ENCODE measurements at places on chromosomes 2 and 18.

- DNase-seq, result no peak
Measured at GRCh38 chr18:64882896-64883295, 734.0 kb upstream of the LINC00305 start.

DNA sequence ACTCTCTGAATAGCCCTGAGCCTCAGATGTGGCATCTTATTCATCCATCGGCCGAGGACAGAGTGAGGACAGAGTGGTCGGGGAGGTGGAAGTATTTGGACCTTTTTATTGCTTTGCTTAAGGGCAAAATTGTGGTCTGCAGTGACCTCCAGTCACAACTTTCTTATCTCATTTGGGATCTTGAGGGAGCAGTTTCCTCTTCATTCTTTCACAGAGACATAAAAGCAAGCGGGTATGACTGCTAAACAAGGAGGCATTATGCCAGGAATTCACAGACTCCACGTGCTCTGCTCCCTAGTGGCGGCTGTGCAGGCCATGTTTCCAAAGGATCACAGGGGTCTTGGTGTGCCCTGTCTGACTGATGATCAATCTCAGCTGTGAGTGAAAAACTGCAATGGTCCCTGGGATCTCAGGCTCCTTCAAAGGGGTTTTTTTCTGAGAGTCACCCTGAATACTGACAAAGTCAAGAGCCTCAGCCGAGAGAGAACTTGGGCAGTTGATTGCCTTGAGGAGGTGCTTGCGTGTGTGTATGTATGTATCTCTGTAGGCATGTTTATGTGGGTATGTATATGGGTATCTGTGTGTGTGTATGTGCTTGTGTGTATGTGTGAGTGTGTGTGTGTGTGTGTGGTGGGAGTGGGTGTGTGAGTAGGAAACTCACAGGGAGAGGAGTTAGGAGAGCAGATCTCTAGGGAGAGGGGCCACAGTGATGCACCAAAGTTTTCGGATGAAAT, 47.7 kb downstream of the RAPGEF4 start:
- no peak for DNase-seq

DNA sequence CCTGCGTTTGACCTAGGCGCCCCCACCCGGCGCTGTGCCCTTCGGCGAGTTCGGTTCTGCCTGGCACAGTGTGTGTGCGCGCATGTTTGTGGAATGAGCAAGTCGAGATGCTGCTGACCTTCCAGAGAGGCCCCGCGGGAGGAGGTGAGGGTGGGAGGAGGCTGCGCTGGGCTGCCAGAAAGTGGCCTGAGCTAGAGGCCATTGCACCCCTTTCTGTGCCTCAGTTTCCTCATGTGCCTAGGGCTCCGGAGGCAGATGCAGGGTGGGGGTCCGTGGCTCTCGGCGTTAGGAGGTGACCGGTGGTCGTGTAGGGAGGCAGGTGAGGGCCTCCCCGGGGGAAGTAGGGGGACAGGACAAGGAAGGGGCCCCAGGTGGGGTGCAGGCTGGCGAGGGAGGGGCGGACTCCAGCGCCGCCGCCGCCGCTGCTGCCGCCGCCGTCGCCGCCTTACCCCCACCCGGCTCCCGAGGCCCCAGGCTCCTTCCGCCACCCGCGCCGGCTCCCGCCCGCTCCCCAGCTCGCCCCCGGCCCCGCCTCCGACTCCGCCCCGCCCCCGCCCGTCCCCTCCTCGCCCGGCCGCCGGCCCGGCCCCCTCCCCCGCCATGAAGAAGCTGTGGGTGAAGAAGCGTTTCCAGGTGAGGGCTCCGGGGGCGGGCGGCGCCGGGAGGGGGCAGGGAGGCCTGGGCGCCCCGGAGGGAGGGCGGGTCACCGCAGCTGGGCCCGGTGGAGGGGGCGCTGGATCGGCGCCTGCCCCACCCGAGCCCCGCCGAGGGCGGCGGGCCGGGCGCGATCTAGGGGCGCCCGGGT, 7.0 kb downstream of the SPEG start:
- DNase-seq, result peak; percentile 54

- DNase-seq, result no peak
Measured at GRCh38 chr2:194698012-194698411, 959.0 kb upstream of the SLC39A10 start.

All from IMR-90 (cell line).